ENCODE measurements at places on chromosomes 3 and 15.

GRCh38 chr3:32821686-32822296 is 4.0 kb downstream of the TRIM71 start:
- DNase-seq, result no peak

- no peak for DNase-seq
Measured at GRCh38 chr15:89122505-89123180, 34.4 kb downstream of the ABHD2 start.

DNA sequence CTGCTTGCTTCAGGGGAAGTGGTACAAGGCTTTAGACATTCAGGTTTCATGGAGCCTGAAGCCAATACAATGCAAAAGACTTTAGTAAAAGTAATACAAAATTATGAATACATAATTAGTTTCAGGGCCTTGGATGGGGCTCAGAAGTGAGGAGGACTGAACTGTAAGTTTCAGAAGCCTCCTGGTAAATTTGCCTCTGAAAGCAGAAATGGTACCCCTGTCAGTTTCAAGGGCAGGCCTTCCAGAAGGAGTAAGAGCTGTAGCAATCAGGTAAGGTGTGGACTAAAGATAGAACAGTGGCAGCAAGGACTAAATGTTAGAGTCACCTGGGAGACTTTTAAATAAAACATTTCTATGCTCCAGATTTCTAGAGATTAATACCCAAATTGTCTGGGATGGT is 402.5 kb upstream of the GOLIM4 start:
- DNase-seq, result no peak

DNA sequence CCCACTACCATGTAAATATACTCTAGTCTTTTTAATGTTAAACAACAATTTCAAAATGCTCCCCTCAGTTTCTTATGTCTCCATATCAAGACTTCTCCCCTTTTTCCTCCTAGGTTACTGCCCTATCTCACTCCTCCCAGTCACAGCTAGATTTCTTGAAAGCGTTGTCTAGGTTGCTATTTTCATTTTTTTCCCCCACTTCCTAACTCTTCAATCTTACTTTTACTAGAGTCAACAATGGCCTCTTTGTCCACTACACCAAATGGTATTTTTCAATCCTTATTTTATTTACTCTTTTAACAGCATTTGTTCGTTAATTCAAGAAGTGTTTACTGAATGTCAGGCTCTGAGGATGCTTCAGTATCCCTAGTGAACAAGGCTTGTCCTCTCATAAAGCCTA is 84.4 kb downstream of the VPS8 start:
- no peak for DNase-seq

DNA sequence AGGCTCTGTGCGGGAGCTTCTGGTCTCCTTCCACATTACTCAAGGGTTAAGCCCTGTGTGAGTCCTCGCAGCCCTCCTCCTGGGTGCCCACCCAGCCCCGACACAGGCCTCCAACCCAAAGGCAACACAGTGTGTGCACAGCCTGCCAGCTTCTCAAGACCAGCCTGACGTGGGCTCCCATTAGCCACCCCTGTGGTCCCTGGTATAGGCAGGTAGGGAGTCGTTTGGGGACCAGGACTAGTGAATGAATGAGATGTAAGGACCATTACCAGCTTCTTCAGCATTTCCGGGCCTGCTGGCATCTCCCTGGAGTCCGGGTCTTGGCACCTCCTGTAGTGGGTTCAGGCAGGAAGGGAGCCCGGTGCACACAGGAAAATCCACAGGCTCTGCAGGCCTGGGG is 20.2 kb upstream of the PLXNA1 start:
- peak; percentile 13 for DNase-seq

DNA sequence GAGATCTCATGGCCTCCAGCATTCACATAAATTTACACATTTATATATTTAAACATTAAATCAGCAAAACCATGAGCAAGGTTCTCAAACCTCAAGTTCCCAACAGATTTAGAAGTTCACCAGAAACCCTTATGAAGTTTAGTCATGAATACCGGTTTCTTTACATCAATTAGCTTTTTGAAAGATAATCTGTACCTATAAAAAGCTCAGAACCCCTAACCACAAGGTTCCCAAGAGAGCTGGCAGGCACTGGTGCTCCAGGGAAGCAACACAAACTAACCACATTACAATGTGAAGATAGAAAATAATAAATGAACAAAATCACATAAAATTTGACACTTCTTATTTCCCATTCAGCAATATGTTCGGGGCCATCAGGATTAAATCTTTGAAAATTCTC is 150.9 kb downstream of the FBN1 start:
- DNase-seq, result no peak

DNA sequence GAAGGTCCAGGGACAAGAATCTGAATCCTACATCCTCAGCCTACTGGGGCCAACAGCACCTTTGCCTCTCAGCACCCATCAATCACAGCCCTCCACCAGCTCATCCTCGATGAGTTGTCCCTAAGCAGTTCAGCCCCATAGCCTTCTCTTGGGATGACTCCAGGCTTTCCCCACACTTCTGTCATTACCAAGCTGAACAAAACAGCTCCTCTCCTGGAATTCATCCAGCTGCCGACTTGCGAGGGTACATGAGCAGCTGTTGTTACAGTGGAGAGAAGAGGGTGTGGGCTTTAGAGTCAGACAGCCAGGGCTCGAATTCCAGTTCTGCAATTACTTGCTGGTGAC is 69.0 kb upstream of the THBS1 start:
- DNase-seq, result peak; percentile 55

DNA sequence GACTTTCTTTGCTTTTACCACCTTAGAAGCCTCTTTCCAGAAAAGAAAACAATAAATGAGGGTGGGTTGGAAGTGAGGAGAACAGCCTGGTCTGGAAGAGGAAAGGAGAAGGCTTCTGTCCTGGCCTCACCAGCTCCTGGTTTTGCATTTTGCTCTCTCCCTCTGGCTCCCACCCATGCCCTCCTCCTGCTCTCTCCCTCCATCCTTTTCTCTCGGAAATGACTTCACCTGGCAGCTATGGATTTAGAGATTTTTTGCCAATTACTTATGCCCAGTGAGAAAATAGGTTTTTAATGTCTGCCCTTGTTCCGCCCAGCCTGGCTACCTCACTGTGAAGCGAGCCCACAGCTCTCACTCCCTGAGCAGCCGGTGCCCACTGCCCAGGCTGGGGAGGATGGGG is 77.9 kb upstream of the NTRK3 start:
- DNase-seq, result peak; percentile 39

DNA sequence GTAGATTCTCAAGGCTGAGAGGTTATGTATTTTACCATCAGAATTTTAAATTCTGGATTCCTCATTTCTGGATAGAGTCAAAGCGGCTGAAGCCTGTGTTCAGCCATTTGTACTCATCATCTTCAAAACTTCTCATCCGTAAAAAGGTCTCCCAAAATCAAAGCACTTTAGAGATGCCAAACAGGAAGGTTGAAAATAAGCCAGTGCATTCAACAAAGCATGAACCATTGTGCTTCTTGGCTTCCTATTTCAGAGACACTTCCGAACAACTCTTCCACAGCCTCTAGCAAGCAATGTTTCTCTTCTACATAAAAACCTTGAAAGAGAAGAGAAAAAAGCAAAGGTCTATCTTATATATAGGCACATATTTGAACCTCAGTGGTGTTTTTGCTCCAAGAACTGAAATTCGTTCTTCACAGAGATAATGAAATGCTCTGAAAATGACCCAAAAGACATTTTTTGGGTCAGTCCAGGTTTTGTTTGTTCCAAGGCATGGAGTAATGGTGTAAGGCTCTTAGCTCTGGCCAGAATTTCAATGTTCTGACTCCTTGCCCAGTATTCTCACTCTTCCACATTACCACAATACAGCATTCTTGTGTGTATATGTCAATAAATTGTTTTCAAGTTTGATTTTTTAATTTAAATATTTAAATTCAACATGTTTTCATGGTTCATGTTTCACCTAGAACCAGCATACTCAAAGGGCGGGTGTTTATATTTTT is 163.1 kb downstream of the STAC start:
- no peak for DNase-seq

DNA sequence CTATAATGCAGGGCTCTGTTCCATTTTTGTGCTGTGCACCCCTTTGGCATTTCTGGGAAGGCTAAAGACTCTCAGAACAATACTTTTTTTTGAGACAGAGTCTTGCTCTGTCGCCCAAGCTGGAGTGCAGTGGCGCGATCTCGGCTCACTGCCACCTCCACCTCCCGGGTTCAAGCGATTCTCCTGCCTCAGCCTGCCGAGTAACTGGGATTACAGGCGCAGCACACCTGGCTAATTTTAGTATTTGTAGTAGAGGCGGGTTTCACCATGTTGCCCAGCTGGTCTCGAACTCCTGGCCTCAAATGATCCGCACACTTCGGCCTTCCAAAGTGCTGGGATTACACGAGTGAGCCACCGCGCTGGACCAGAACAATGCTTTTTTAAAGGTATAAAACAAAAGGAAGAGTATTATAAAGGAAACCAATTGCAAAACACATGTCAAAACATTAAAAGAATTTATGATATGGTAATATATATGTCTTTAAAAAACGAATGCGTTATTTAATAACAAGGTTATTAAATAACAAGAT is 999 bp downstream of the SQOR start:
- DNase-seq, result no peak

GRCh38 chr3:4906107-4906621 is 73.1 kb upstream of the BHLHE40 start:
- DNase-seq, result no peak

- DNase-seq, result no peak
Measured at GRCh38 chr3:110344897-110345767, 726.5 kb upstream of the NECTIN3 start.

GRCh38 chr3:167705840-167706239 is 28.9 kb downstream of the PDCD10 start:
- no peak for DNase-seq

DNA sequence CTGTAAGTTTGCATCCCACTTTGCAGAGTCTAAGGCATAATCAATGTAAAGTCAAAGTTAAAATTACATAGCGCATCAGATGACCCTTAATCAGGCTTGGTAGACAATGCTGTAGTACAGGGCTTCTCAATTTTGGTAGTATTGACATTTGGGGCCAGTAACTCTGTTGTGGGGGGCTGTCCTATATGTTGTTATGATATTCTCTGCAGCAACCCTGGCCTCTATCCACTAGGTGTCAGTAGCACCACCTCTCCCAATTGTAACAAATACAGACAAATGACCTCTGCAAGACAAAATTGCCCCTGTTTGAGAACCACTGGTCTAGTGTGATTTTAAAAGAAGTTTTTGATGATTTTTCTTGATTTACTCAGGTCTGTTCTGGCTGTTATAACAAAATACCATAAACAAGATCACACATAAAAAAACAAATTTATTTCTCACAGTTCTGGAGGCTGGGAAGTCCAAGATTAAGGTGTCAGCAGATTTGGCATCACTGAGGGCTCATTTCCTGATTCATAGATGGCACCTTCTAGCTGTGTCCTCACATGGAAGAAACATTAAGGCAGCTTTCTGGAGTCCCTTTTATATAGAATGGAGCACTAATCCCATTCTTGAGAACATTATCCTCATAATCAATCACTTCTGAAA is 37.6 kb upstream of the SLC9A9 start:
- DNase-seq, result no peak

GRCh38 chr15:92141607-92142006 is 252.1 kb upstream of the ST8SIA2 start:
- DNase-seq, result no peak
